CD4-positive, alpha-beta T cell treated with Interferon gamma for 1 hour (primary cell): ENCODE measurements at places on chromosomes 5 and 9.
A peak's percentile ranks its signal among the peaks of the same experiment; 100 is the strongest.

GRCh38 chr9:6461619-6462018, 48.6 kb downstream of the UHRF2 start:
- no peak for DNase-seq

DNA sequence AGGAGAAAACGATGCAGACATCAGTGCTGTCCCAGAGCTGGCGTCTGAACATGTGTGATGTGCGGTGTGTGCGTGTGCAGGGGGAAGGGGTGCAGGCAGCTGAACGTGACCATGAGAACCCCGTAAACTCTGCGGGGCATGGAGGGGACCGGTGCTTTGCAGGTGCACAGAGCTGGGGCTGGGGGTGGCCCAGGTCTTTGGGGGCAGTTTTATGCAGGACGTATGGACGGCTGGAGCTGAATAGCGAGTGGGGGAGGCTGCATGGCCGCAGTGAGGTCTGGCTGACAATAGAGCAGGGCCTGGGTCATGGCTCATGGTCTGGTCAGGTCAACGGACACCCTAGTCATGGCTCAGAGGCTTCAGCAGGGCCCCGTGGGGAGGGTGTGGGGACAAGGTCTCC, 3.3 kb upstream of the EXOC3 start:
- DNase-seq, result no peak

- DNase-seq, result no peak
Observed at GRCh38 chr9:81113453-81114124, 575.8 kb downstream of the TLE1 start.

- peak; percentile 8 for DNase-seq
Observed at GRCh38 chr5:95621839-95622629, 2.1 kb downstream of the GPR150 start.

DNA sequence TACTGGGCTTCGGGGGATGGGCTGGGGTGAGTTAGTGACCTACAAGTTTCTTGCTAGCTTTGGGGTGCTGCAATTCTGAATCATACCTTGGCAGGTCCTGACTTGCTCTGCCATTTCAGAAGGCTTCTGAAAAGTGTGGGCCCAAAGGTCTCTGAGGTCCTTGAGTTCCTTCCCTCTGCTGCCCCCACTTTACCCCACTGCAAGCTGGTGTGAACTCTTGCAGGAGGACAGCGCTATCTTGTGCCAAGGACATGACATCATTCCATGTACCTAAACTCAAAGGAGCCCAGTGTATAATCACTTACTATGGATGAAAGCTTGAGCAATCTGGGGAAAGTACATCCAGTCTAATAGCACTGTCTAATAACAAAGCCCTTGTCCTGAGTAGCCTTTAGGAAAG, 157.4 kb downstream of the RMI1 start:
- DNase-seq, result no peak

DNA sequence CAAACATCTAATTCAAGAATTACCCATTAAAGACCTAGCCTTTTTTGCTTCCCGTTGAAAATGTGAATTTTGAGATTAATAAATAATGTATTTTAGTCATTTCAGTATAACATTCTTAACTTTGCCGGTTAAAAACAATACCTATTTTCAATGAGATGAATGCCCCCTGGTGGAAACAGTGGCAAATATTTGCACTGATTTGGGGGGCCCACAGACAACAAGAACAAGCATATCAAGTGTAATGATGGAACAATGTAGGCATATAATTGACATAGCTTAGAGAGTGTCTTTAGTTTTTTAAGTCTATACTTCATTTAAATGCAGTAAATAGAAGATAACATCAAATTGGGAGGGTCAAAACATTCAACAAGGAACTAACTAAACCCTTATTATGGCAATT, 111.9 kb downstream of the NTRK2 start:
- DNase-seq, result no peak

- no peak for DNase-seq
Observed at GRCh38 chr5:2000591-2000990, 117.9 kb upstream of the IRX4 start.

- no peak for DNase-seq
Observed at GRCh38 chr5:100131161-100131560, 404.0 kb upstream of the FAM174A start.

DNA sequence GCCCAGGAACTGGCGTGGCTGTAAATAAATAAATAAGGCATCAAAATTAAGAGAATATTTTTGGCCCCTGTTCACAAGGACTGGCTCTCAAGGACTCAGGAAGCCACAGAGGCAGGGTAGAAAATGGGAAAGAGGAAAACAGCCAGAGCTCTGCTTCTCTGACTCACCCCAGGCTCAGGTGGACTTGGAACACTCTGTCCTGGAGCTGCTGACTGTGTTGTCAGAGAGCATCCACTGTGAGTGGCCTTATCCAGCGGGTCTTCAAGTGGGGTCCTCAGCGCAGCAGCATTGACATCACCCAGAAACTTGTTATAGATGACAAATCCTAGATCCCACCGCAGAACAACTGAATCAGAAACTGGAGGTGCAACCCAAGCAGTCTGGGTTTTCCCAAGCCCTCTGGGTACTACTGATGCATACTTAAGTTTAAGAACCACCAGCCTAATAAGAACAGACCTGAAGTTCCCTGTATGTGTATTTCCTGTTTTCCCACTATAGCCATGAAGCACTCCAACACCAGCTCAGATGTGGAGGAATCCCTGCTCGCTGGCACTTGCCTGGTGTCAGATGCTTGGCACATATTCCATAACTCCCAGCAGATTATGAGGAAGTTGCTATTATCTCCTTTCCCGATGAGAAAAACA, 20.5 kb downstream of the ADRA1B start:
- no peak for DNase-seq

DNA sequence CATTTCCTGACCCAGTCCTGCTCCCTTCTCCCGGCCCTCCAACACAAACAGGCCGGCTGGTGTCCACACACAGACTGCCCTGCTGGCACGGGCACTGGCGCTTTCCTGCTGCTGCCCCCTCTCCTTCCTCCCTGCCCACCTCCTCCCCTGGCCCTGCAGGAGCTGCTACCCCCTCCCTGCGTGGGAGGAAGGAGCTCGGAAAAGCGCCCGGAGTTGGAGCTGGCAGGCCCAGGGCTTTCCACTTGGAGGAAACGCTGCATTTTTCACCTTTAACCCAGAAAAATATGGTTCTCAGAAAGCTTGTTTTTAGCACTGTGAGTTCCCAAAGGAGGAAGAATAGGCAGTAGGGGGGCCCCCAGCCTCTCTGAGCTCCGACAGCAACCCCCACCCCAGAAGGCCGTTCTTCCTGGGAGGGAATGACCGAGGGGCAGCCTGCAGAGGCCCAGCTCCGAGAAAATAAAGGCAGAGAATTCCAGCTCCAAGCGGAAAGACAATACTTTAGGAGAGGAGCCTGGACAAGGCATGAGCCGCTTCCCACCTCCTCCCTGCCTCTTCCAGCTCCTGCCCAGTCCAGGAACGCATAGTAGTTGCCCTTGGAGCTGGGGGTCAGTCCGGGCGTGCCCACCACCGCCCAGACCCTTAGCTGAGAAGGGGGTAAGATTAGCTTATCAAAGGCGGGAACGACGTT, 88.9 kb downstream of the LIFR start:
- DNase-seq, result no peak

GRCh38 chr5:124514956-124515355, 231.5 kb downstream of the ZNF608 start:
- no peak for DNase-seq

GRCh38 chr5:175862131-175863012, 9.0 kb upstream of the CPLX2 start:
- no peak for DNase-seq

- DNase-seq, result peak; percentile 6
Observed at GRCh38 chr9:132412089-132412488, 2.1 kb downstream of the CFAP77 start.

GRCh38 chr5:135829681-135830383, 4.6 kb upstream of the SLC25A48 start:
- DNase-seq, result no peak

- DNase-seq, result no peak
Observed at GRCh38 chr9:136851941-136852663, at the start of gene MAMDC4. TSS of gene MAMDC4 (plus strand) at chr9:136852346. CDS start at chr9:136852417, 71 bp downstream.

DNA sequence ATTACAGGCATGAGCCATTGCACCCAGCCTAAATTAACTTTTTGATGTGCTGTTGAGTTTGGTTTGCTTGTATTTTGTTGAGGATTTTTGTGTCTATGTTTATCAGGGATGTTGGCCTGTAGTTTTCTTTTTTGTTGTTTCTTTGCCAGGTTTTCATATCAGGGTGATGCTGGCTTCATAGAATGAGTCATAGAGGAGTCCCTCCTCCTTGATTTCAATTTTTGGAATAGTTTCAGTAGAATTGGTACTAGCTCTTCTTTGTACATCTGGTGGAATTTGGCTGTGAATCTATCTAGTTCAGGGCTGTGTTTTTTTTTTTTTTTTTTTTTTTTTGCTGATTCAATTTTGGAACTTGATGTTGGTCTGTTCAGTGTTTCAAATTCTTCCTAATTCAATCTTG, 1164.3 kb upstream of the DMAC1 start:
- no peak for DNase-seq

DNA sequence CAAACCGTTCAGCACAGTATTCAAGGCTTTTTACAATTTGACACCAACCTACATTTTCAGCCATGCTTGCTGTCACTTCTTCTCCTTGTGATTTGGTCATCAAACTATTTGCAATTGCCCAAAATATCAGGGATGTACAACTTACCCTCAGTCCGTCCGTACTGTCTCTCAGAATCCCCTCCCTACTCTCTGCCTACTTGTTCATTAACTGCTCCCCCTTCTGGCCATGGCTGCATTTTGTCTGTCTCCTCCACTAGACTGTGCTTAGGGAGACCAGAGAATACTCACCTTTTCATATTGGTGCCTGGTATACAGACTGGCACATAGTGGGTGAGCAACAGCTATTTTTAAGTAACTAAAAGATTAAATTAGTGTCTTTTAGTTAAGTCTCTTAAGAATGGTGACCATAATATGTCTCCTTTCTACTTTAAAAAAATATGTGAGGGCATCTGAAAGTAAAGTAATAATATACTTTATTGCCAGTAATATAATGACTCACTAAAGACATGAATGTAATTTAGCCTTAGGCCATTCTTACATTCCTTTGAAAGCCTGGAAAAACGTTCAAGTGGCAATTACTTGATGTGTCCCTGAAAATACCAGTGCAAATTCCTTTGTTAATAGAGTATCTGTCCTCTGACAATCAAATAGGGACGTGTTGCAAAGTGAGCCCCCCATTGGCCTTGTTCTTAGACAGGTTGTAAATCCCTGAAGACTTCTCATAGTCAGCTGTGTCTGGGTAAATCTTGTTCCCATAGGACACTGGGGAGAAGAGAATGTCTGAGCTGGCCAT, 27.8 kb downstream of the PRLR start:
- DNase-seq, result peak; percentile 32

DNA sequence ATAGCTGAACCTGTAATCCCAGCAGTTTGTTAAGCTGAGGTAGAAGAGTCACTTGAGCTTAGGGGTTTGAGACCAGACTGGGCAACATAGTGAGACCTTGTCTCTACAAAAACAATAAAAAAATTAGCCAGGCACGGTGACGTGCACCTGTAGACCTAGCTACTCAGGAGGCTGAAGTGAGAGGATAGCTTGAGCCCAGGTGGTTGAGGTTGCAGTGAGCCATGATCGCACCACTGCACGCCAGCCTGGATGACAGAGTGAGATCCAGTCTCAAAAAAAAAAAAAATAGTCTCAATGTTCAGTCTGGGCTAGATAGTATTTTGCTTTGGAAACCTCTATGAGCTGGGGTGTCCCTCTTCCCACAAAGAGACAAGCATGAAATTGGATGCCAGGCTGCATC, 51.9 kb upstream of the IQGAP2 start:
- DNase-seq, result no peak

GRCh38 chr9:7707934-7708333, 91.6 kb downstream of the DMAC1 start:
- no peak for DNase-seq

GRCh38 chr5:62473209-62473608, 60.6 kb downstream of the IPO11 start:
- no peak for DNase-seq

DNA sequence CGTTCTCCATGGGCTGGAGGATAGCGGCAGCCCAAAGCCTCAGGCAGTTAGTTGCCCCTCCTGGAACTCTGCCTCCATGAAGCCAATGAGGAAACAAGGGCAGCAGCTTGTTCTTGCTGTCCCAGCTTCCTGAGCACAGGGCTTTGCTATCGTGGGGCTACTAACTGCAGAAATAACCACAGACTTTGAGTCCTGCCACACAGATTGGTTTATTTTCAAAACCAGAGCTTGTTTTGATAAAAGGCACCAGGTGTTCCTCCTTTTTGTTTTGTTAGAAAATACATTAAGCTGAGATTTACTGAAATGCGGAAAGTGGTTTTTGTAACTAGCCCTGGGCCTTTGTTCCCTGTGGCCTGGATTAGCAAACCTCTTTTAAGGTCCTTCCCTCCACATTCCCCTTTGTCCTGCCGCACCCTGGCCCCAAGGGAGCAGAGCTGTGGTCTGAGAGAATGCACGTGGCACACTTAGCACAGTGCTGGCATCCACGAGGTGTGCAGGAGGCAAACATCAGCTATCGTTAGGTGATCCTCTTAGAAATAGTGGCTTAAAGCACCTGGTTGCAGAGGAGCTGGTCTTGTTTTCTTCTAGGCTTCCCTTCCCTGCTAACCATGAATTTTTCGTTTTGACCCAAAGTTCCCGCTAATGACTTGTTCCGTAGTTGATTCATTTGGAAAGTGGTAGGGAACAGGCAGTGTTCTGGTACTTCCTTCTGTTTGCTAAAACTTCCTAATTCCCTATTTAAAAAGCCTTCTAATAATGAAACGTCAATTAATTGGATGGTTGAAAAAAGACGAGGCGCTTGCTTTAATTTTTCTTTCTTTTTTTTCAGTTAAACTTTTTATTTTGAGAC, 21.5 kb downstream of the MVB12B start:
- no peak for DNase-seq

- no peak for DNase-seq
Observed at GRCh38 chr5:116492776-116493175, 81.8 kb downstream of the SEMA6A start.

GRCh38 chr9:35618854-35619799, 914 bp upstream of the CD72 start:
- peak; percentile 72 for DNase-seq

DNA sequence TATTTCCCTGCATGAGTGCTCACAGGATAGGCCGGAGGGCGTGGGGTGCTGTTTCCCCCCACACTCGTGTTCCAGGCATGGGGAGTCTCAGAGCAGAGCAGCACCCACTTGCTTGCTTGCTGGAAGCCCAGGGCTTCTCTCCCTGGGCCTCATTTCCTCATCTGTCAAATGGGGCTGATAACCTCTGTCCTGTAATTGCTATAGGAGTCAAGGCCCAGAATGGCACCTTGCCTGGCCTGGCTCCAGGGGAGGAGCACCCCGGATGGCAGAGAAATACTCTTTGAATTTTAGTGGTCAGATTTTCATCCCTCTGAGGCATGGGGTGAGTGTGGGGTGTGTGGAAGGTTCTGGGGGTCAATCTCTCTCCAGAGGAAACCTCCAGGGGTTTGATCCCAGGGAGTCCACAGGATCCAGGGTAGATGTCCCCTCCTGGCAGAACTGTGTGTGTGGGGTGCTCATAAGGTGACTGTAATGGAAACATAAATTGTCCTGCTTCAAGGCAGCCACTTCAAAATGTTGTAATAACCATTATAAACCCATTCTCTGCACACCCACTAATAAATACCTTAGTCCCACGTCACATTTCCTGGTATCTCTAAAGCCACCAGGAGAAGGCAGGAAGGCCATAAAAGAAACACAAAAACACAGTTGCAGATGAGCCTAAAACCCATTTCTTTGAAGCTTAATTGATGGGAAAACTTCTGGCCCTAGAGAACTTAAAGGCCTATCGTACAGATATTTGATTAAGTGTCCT, 272.2 kb downstream of the FSTL4 start:
- DNase-seq, result no peak
